ENCODE measurements at places on chromosomes 7 and 10.

DNA sequence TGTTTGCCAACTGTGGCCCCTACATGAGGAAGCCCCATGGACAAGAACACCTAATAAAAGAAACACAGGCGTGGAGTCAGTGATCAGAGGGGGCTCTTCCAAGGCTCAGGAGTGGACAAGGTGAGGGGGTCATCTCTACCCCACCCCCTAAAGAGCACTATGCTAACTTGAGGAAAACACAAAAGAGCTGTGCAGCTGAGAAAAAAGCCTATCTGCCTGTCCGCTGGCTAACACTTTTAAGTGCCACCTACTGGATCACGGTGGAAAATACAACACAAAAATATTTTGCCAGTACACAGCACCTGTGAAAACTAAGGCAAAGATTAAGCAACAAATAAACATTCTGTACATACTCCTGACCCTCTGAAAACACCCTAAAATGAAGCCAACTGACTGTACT, 53.1 kb upstream of the COBL start:
- no peaks in the 10 kb centered on the region for H3K27me3 ChIP-seq
- H3K4me1 ChIP-seq: no peaks in the 10 kb centered on the region
- H3K36me3 ChIP-seq: no peaks in the 10 kb centered on the region
- DNase-seq: no peak

- no peaks in the 10 kb centered on the region for H3K4me1 ChIP-seq
- no peaks in the 10 kb centered on the region for H3K27me3 ChIP-seq
Measured at GRCh38 chr7:92613720-92614119, 23.5 kb upstream of the FAM133B start.

DNA sequence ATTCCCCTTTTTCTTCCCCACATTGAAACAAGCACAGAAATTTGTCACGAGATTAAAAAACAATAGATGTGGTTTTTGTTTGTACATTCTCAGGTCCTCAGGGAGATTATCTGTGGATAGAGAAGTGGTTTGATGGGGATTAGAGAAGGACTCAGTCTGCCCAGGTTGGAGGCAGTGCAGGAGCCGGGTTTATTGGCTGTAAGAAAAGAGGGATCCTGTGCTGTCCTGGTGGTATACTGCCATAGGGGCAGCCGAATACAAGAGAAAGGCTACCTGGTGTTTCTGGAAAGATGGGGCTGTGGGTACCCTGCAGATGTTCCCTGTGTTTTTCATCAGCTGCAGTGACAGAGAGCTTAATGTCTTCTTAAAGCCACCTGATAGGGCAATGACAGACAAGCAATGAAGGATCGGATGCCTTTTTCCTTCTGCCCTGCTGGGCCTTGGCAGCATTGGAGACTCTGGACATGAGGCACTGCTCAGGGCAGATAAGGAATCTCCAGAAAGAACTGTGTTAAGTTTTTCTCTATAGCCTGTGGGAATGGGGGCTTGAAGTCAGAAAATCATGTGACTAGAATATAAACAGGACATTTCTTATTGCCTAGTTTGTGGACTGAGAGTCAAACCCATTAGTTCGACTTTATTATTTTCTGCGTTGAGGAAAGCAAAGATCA, 18.1 kb upstream of the GPR141 start:
- no peak overlapping the region for H3K4me3 ChIP-seq
- no peaks in the 10 kb centered on the region for H3K36me3 ChIP-seq
- no peaks in the 10 kb centered on the region for H3K27me3 ChIP-seq
- H3K27ac ChIP-seq: no peak overlapping the region
- peaks cover 2% of the 10 kb centered on the region for H3K4me1 ChIP-seq

DNA sequence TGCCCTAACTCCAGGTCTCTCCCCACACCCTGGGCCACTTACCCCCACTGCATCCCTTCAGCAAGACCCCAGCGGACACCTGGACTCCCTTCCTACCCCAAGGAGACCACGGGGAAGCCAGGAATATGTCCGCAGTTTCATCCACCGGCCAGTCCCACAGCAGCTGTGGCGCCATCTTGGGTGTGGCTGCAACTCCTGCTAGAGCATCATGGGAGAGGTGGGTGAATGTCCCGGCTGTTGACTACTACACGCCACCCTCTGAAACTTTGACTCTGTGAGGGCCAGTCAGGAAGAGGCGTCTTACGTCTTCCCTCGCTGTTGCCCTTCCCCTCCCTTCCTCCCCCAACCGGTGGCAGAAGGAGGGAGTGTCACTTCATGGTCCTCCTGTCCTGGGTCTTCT, 238.3 kb upstream of the RNF32 start:
- no peak overlapping the region for H3K4me3 ChIP-seq
- H3K4me1 ChIP-seq: no peaks in the 10 kb centered on the region
- H3K27me3 ChIP-seq: no peaks in the 10 kb centered on the region
- no peaks in the 10 kb centered on the region for H3K36me3 ChIP-seq
- DNase-seq: no peak

- no peak overlapping the region for H3K27ac ChIP-seq
- peaks cover 19% of the 10 kb centered on the region for H3K4me1 ChIP-seq
- DNase-seq: no peak
- H3K4me3 ChIP-seq: no peak overlapping the region
- no peaks in the 10 kb centered on the region for H3K27me3 ChIP-seq
- H3K36me3 ChIP-seq: no peaks in the 10 kb centered on the region
Measured at GRCh38 chr7:69654849-69655707, 56.8 kb downstream of the AUTS2 start.

GRCh38 chr7:108138911-108139310, 8.8 kb upstream of the LAMB4 start:
- no peaks in the 10 kb centered on the region for H3K27me3 ChIP-seq
- DNase-seq: no peak
- H3K4me3 ChIP-seq: no peak overlapping the region
- peaks cover 6% of the 10 kb centered on the region for H3K4me1 ChIP-seq
- no peaks in the 10 kb centered on the region for H3K36me3 ChIP-seq

DNA sequence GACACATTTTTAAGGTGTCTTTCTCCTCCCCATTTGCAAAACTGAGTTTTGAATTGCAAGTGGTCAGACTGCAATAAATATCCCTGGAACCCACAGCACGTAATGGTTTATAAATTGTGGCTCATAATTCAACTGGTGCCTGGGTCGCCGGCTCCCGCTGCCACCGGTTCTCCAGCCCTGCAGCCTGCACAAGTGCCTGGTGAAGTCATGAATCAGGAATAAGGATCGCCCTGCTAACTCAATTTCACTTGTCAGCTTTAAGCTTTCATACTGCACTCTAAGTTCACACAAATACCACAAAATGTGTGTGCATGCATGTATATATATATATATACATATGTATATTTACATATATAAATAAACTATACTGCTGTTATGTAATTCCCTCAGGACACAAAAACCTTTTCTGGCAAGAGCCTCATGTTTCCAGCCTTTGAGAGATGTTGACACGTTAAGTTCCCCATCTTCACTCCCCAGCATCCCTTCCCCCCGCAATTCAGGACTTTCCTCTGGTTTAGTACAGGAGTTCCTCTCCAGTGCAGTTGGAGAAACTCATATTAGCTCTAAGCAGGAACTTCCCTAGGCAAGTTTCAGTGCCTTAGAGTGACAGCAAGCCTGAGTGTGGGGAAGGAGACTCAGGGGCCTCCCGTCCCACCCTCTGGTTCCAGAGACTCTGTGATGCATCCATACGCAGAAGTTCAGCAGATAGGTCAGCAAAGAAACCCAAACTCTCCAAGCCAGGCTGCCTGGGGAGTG, 129.2 kb upstream of the UNC5B start:
- H3K4me3 ChIP-seq: no peak overlapping the region
- H3K27me3 ChIP-seq: no peaks in the 10 kb centered on the region
- no peaks in the 10 kb centered on the region for H3K36me3 ChIP-seq
- H3K4me1 ChIP-seq: no peaks in the 10 kb centered on the region

DNA sequence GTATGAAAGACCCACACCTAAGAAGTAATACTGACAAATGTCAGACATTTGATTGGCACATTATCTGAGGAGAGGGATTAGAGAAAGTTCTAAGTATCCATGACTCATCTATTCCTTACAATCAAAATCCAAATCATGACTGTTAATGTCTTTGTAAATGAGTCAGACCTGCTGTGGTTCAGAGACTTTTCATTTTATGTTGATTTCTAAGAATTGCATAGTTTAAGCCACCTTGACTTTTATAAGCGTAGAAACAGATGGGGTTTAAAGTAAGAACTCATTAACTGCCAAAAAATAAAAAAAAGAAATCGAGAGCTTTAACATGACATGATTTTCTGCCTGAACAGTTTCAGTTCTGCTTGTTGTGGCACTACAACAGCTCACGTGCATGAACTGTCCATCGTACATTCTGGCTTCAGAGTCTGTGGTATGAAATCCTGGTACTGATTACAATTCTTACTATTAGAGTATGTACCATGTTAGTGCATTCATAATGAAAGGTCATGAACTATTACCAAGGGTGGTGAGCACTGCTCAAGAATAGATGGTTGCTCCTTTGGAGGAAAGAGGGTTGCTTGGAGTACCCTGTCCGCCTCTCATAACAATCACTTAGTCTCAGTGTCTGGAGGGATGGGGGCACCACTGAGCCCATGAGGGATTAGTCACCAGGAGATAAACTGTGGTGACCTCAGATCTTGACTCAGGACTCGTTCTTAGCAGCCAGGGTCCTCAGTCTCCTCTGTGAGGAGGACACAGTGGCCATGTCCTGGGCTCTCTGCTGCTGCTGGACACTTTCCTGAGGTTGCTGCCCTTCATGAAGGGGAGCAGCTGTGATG, 42.2 kb downstream of the ACSM6 start:
- no peaks in the 10 kb centered on the region for H3K36me3 ChIP-seq
- no peaks in the 10 kb centered on the region for H3K27me3 ChIP-seq
- H3K4me1 ChIP-seq: peaks cover 13% of the 10 kb centered on the region
- no peak overlapping the region for H3K4me3 ChIP-seq
- DNase-seq: no peak

DNA sequence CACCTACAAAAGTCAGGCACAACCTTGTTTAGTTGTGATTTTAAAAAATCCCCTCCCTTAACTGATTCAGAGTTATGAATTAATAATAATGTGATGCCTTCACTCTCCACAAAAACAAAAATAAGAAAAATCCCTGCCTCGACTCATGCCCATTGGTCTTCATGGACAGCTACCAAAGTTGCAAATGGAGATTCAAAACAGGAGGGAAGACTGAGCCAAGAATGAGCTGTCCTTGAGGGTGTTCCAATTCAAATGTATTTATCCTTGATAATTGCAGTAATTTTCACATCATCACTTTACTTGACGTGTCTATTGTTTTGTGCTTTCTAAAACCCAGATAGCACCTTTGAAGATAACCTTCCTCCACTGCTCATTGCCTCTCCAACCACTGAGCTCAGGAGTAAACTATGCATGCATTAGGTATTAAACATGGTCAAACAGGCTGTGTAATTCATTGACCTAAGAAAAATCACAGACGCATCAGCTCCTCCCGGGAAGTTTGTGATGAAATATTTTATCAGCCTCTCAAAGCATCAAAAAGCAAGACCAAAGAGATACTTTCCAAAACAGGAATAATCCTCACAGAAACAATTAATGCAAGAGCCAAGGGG, 712.7 kb upstream of the IGFBP3 start:
- H3K4me1 ChIP-seq: no peaks in the 10 kb centered on the region
- no peak overlapping the region for H3K4me3 ChIP-seq
- H3K27ac ChIP-seq: no peak overlapping the region
- no peaks in the 10 kb centered on the region for H3K36me3 ChIP-seq
- no peaks in the 10 kb centered on the region for H3K27me3 ChIP-seq
- no peak for DNase-seq

DNA sequence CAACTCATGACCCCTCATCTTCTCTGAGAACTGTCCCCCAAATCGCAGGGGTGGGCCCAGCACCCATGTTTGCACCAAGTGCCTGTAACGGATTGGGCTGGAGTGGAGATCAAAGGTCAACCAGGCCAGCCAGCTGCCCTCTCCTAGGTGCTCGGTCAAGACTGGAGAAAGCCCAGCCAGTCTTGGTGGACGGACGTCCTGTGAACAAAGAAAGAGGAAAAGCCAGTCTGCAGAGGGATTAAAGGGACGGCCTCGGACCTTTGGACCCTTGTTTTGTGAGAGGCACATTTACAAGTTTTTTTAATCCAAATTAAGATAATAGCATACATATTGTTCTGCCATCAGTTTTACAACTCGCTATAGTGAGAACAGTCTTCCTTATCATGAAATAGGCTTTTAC, 31.7 kb upstream of the GALNTL5 start:
- no peak overlapping the region for H3K4me3 ChIP-seq
- H3K27me3 ChIP-seq: peaks cover 2% of the 10 kb centered on the region
- no peak for DNase-seq
- no peak overlapping the region for H3K27ac ChIP-seq
- no peaks in the 10 kb centered on the region for H3K4me1 ChIP-seq

DNA sequence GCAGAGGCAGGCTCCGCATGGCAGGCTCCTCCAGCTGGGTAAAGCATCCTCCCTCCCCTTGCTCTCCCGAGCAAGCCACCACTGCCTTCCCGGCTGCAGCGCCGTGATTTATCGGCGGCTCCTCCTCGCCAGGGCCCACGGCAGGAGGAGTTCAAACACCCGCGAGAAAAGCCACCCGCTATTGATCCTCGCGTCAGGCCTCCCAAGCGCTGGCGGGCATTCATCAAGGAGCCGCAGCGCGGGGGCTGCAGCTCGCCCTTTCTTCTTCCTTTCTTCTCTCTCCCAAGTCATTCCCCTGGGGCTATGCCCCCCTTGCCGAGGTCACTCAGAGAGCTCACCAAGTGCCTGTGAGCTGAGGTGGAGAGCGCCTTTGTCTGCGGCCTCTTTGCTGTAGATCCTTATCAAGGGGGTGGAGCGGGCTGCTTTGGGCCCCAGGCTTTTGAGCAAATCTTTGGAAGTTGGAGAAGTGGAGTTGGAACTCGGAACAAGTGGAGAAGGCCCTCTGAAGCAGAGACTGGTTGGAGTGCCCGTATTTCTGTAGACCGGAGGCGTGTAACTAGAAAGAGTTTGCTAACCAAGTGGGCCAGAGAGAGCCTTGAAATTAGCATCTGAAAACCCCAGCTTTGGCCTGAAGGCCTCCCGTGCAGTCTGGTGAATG, 107.2 kb upstream of the PPIF start:
- no peak overlapping the region for H3K4me3 ChIP-seq
- H3K36me3 ChIP-seq: peaks cover 10% of the 10 kb centered on the region
- H3K27ac ChIP-seq: no peak overlapping the region
- H3K27me3 ChIP-seq: peaks cover 24% of the 10 kb centered on the region
- DNase-seq: no peak

Measured in thymus (tissue), 14 donors.